Fibroblast of skin of abdomen (primary cell): ENCODE measurements at places on chromosomes 11 and 22.

- DNase-seq = no peak
Measured at GRCh38 chr22:25167082-25167481, 32.6 kb upstream of the CRYBB3 start.

GRCh38 chr11:112795142-112795815, 165.9 kb upstream of the NCAM1 start:
- peak; percentile 33 for DNase-seq

DNA sequence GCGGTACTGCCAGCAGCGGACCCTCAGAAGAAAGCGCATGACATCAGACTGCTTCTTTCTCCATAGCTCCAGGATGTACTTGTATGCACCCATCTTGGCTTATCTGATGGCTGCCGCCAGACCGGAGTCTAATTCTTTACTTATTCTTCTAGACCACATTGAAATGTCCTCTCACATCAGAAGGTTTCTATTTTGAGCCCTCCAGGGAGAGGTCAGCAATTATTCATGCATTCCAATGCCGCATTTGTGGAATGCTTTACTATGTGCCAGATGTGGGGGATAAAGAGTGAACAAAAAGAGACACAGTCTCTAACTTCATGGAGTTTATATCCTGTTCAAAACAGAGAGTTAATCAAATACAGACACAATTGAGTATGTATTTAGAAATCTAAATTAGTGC, 230.1 kb downstream of the MIAT start:
- peak; percentile 98 for DNase-seq

DNA sequence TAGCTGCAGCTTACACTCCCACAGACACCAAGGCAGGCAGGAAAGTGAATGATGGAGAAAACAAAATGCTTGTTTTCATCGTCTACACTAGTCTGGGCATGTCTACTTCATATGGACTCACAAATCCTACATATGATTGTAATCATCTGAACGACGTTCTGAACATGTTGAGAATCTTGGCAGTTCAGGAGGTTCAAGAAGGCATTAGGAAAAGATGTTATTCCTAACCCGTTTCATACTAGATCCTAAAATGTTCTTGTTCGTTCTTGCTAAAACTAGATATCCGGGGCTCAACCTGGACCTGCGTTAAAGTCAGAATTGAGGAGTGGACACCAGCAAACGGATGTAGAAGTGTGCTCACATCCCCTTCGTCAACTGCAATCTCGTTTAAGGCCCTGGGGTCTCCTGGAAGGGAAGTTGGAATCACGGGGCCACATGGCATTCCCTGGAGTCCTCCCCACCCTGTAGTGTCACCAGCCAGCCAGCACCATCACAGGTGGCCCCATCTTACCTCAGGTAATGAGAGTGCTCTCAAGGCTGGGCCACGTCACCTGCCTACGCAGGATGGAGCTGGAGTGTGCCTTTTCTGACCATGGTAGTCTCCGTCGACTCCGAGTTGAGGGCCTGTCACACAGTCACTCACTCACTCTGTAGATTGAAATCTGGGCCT, 37.3 kb downstream of the C11orf58 start:
- peak; percentile 16 for DNase-seq

GRCh38 chr11:96157517-96157873, 185.5 kb downstream of the MAML2 start:
- no peak for DNase-seq

DNA sequence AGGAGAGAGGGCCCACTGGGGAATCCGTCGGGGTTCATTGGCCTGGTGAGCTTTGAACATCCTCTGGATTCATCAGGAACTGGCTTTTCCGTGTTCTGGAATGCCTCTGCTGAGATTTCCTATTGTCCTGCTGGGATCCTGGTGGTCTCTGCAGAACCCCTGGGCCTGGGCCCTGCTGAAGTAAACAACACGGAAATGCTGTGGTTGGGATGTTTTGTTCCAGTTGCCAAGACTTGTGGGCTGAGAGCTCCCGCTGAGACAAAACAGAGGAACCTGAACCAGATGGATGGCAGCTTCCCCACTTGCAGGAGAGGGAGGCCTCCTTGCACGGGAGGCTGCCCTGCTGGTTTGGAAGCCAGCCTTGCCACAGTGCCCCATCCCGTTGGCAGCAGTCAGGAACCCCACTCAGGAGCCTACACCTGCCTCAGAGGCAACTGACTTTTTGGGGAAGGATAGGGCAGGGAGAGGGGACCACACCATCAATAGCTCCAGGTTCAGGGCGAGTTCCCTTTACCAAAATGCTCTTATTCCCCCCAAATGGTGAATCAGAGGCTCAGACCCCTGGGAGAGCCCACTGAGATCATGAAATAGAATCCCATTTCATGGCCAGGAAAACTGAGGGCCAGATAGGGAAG, 60.7 kb downstream of the LRRC32 start:
- DNase-seq = peak; percentile 41

DNA sequence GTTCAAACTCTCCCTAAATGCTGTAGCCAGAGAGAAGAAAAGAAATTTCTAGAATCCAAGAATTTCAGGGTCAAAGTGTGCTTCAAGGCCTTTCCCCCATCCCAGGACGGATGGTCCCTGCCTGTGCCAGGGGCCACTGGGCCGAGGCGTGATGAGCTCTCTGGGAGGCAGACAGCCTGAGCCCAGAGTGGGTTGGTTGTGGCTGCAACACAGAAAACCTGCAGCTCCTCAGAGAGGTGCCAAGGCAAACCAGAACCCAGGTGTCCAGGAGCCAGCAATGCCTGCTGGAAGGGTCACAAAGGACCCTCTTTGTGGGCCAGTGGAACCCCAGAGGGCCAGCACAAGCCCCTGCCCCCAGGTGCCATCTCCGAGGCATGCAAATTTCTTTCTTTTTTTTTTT, 2.6 kb upstream of the APOL6 start:
- DNase-seq = no peak

- no peak for DNase-seq
Measured at GRCh38 chr22:46691571-46691970, 46.5 kb downstream of the CERK start.

DNA sequence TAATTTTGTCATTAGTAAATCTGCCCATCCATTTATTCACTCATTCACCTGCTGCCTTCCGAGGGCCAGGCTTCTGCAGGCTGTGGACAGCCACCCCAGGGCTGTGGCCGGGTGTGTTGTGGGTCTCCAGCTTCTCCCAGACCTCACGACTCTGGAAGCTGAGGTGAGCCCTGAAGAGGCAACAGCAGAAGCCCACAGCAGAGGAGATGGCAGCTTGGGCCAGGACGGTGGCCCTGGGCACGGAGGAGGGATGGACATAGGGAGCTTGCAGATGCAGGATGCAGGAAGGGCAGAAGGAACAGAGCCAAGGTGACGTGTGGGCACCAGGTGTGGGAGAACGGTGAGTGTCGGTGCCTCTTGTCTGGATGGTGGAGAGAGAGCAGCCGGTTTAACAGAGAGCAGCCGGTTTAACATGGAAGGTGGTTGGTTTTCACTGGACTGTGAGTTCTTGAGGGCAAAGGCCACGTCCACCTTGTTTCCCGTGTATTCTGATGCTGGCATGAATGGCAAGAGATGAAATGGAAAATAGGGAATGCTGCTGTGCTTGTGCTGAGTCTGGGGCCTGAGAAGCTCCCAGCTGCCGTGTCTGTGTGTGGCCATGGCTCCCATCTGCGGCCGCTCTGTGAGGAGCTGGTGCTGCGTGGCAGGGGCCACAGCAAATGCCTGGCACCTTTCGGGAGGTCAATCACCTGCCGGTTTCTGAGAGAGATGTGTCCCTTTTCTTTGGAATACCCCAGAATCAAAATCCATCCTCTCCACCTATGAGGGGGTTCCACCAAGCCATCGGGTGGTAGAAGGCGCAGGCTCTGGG, 669.9 kb downstream of the BRD1 start:
- DNase-seq = no peak

DNA sequence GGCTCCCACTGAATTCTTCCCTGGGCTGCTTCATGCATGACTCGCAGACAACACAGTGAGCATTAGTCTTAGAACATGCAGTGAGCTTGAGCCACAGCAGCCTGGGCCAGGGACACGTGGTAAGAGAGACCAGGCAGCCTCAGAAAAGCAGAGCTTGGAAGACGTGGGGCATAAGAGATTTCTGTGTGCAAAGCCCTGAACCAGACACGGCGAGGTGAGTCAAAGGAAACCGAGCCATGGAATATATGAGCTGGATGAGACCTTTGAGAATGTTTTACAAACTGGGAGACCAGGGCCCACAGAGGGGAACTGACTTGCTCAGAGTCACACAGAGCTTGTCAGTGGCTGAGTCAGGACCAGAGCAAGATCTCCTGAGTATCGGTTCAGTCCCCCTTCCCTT, 8.5 kb upstream of the FXYD6 start:
- peak; percentile 73 for DNase-seq

DNA sequence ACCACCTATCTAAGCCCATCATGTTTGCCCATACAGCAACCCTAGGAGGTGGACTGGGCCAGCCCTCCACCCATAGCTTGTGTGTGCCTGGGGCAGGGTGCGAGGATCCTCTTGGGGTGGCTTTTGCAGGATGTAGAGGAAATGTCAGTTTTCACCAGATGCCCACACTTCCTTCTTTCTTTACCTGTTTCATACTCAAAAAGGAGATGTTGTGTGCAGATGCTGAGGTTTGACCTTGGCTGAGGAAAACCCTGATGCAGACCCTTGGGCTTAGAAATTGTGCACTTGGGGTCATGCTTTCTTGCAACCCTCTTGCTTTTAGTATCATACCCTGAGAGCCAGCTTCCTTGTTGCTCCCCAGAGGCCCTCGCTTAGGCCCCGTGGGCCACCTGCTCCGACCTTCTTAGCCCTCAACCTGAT, 2.2 kb downstream of the HTR3A start:
- DNase-seq = no peak

GRCh38 chr11:17547051-17547577, at the start of gene OTOG:
TSS of gene OTOG (plus strand) at chr11:17547259. CDS start at chr11:17547373, 114 bp downstream.
- no peak for DNase-seq

- DNase-seq = no peak
Measured at GRCh38 chr11:36803084-36803483, 205.0 kb upstream of the RAG2 start.

GRCh38 chr22:37320726-37321677, 38.7 kb downstream of the CYTH4 start:
- DNase-seq = no peak

DNA sequence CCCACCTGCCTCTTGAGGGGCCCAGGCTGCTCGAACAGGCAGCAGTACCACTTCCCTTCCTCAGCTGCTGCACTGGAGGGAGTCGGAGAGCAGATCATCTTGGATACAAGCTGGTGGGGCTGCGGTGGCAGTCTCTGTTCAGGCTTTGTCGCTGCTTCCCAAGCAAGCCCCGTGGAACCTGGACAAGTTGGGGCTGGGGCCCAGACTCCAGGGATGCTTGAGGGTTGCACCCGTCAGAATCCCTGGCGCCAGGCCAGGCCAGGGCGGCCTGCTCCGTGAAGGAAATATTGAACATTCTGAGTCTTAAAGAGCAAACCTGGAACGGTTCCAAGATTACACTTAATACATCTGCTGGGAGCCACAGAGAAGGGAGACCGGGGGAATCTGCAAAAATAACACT, 310.1 kb upstream of the SORL1-AS1 start:
- peak; percentile 72 for DNase-seq

GRCh38 chr11:38461751-38462150, 1863.7 kb upstream of the RAG2 start:
- DNase-seq = no peak
